ENCODE measurements at places on chromosomes 11 and 22. TPM values are rescaled to one million over a fixed set of nuclear protein-coding genes. Genes with fewer than 3 reads are reported as not detected.

The KCNJ5 gene
- total RNA-seq: 3.4 TPM

DNA sequence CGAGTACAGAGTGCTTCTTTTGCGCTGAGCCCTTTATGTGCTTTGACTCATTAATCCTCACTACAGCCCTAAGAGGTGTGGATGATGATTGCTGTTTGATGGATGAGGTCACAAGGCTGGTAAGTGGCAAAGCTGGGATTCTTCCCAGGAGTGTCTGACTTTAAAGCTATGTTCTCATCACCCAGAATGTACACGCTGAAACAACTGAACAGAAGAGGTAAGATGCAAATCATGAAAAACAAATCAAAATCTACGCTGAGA, 37.7 kb upstream of the CREB3L1 start:
- DNase-seq: no peak

The MS4A14 gene
- total RNA-seq: 1.6 TPM

The SPON1 gene
- 3.7 TPM for total RNA-seq

All from heart right ventricle (tissue), 16 donors.